ENCODE measurements at places on chromosomes 5 and 9.
A peak's percentile ranks its signal among the peaks of the same experiment; 100 is the strongest.

- no peak for DNase-seq
Measured at GRCh38 chr5:14097998-14098471, 45.1 kb upstream of the TRIO start.

GRCh38 chr9:85478847-85479246 lies 262.9 kb downstream of the AGTPBP1 start:
- DNase-seq = no peak

DNA sequence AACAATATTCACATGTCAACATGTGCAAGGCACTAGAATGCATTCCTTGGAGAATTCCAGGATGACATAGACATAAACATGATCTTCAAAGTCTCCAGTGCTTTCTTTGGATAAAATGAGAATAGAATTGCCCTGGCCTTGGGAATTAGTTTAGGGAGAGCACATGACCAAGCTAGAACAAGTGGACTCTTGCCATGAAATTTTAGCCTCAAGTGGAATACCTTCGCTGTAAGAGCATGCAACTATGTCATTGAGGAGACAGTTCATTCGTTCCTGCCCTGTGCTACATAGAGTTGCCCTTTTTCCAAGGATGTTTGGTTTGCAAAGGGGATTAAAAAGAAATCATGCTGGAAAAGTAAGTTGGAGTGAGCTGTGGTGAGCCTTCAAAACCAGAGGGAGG lies 42.7 kb downstream of the ZFAND5 start:
- DNase-seq = no peak

DNA sequence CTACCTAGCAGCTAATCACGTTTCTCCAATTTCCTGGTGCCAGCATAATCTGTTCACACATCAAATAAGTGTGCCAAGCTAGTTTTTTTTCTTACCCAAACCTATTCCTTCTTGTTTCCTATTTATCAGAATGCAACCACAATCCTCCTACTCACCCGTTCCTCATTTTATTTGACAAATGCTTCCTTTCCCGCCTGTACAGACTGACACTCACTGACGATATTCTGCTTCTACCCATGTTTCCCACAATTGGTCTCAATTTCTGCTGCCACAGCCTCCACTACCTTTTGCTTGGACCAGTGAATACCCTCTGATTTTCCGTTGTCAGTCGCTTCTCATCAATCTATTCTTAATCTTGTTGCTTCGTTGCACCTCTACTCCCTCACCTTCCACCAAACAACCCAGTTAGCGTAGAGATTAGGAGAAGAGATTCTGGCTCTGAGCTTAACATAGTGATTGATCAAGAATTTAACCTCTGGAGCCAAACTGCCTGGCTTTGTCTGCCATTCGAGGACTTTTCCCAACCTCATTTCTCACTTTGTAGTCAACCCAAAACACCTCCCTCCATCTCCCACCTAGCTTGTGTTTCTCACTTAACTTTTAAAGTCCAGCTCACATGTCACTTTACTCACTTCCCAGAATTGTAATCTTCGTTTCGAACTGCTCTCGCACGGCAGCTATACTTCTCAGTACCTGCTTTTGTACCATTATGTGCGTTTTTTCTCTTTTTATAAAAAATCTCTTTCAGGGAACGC lies 729 bp upstream of the TMEM38B start:
- no peak for DNase-seq

GRCh38 chr9:34403554-34404380 lies 27.1 kb upstream of the MYORG start:
- DNase-seq = peak; percentile 16

DNA sequence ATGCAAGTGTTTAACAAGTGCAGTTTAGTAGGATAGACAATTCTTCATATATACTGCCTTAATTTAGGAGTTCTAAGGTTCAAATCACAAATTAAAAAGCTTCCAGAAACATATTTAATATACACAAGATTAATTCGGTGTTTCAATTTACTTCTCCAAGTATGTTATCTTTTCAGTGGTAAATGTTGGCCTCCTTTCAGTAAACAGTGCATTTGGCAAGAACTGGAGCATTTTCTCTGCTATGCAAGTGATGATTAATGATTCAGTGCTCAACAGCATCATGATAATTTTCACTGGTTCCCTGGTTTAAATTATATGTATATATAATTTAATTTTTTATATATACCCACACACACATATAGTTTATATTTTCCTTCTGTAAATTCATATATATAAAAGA lies 541.7 kb downstream of the EFNA5 start:
- no peak for DNase-seq

- DNase-seq = no peak
Measured at GRCh38 chr5:132496191-132496630, 5.6 kb upstream of the IRF1 start.

DNA sequence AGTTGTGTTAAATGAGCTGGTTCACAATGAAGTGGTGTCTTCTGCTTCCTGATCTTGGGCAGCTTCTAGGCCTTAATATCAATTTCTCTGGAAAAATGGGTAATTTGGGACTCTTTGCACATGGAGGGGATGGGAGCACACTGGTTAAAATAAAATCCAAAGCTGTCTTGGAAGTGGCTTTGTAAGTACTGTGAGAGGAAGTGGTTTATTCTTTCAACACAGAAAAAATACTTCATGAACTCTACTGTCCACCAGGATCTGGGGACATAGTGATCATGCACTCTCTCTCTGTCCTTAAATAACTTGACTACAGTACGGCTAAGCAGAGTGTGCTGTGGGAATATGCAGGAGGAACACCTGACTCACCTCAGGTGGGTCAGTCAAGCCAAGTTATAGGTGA lies 2.4 kb downstream of the PCYOX1L start:
- no peak for DNase-seq

DNA sequence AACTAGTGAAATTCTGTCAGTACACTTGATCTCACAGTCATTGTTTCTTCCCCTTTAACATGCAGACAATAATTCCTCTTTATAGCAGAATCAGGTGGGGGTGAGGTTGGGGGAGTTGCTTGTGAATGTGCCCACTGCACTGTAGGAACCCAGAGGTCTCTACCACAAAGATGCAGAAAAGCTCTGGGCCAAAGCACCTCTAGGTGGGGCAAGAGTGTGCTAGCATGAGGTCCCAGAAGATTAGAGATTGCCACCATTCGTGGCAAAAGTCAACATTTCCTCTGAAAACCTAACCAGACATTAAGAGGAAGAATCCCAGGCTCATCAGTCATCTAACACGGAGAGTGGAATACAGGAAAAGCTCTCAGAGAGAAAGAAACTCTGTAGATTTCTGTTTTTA lies 74.5 kb downstream of the PTCD2 start:
- DNase-seq = no peak

- no peak for DNase-seq
Measured at GRCh38 chr5:170330568-170331054, 33.0 kb upstream of the LCP2 start.

DNA sequence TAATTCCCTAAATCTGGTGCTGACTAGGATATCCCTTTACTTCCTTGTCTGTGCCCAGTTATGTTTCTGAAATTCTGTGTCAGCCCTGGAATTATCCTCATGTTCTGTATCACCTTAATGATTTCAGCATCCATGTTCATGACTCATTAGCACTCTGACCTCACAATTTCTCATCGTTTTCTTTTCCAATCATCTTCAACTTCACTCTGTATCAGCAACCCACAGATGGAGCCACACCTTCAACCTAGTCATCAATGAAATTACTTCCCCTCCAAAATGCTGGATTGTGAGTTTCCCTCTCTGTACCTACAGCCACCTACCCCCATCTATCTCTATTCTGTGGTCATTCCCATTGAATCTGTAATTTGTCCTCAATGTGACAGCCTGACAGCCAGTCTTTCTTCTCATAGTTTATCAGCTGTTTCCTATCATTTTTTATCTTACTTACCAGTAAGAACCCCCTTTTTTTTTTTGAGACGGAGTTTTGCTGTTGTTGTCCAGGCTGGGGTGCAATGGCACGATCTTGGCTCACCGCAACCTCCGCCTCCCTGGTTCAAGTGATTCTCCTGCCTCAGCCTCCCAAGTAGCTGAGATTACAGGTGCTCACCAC lies 3.1 kb upstream of the IL6ST start:
- DNase-seq = no peak

GRCh38 chr9:70940605-70941004 lies 180.8 kb downstream of the TRPM3 start:
- DNase-seq = no peak

GRCh38 chr9:110605565-110605964 lies 26.0 kb upstream of the SVEP1 start:
- no peak for DNase-seq

DNA sequence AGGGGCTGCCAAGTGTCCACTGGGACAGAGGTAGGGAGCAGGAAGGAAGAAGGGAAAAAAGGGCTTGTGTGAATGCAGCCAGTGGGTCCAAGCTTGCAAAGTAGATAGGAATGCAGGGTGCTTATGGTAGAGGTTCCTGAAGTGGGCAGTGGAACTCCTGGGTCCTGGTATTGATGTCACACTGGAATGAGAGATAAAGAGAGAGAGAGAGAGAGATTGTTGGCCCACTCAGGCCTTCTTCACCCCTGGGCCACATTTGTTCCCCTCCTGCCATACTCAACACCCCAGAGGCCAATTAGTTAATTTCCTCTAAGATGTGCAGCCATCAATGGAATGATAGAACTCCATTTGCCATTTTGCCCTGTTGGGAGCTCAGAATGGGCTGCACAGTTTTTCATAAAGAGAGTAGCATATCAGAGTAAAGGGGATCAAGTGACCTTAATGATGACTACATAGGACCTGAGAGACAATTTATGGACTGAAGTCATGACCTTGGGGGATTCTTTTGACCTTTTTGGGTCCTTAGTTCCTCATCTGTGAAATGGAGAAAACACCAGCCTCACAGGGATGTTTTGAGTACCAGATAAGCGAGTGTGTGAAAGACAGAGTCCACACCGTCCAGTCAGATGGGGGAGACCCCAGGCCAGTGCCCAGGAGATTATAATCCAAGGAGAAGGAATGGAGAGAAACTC lies 52.9 kb downstream of the PPARGC1B start:
- DNase-seq = no peak

DNA sequence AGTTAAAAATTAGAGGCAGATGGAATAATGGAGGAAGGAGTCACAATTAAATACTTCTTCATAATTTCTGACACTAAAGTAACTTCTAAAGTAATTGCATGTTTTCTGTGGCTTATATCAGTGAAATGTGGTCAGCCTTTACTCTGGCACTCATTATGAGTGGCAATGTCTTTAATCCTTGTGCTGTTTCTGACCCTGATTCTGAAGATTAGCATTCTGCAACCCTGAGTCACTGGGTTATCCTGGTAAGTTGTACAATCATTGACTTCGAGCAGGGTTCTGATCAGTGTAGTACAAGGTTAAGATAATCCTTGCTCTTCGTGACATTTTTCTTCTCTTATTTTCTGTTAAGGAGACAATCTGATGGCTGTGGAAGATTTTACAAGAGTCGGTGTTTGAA lies 379.4 kb upstream of the RORB start:
- no peak for DNase-seq

DNA sequence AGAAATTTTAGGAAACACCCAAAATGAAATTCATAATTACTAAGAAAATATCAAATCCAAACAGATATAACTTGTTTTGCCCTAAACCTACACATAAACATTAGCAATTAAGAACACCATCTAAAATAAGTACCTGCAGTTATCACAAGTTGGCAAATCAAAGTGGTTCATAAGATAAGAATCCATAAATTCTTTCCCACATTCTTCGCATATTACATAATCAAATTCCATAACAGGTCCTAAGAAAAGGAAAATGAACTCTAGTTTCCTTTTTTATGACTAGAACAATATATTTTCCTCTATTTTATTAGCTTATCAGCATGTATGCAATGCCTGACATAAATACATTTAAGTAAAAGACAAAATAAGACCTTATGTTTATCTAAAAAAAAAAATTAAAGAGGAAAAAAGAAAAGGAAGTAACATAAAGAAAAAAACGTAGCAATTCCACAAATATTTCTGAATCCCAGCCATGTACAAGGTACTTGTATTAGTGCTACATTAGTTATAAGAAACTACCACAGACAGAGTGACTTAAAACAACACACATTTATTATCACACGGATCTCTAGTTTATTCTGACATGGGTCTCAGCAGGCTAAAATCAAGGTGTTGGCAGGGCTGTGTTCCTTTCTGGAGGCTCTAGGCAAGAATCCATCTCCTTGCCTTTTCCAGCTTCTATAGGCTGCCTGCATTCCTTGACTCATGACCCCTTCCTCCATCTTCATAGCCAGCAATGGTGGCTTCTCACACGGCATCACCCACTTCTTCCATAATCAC lies 7.5 kb downstream of the XPA start:
- DNase-seq = no peak

DNA sequence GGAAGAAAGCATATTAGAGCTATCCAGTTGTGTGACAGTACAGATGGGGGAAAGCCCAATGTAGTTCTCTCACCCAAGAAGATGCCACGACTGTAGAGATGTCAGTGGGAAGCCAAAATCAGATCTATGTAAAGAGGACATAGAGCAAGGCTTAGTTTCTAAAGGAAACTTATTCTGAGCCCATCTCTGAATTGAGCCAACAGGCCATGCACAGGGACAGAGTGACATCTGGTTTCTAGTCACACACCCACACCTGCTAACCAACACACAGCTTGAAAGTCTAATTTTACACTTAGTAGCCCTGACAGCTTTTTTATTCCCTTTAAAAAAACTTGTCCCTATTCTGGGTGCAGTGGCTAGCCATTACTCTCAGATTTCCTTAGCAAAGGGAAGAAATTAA lies 22.3 kb downstream of the PRELID2 start:
- no peak for DNase-seq

DNA sequence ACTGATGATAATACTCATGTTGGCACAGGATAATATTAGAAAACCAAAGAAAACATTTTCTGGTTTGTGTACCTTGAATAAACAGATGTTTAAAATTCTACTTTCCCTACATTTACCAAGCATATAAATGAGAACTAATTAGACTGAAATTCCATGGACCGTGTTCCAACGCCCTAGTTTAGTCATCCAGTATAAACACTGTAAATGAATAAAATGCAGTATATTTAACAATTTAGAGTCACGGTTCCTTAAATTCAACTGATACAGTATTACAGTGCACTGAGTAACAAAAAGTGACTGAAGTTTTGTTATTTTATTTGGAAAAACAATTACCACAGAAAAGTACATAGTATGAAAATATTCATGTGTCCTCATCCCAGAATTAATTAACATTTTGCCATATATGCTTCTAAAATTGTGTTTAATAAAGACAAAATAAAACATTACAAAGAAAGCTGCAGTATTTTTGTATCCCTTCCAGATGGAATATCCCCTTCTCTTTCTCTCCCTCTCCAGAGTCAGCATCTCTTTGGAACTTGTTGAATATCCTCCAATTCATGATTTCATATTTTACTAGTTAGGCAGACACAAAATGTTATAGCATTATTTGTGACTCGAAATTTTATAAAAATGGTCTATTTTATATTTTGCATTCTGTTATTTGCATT lies 112.5 kb downstream of the HMHB1 start:
- no peak for DNase-seq

DNA sequence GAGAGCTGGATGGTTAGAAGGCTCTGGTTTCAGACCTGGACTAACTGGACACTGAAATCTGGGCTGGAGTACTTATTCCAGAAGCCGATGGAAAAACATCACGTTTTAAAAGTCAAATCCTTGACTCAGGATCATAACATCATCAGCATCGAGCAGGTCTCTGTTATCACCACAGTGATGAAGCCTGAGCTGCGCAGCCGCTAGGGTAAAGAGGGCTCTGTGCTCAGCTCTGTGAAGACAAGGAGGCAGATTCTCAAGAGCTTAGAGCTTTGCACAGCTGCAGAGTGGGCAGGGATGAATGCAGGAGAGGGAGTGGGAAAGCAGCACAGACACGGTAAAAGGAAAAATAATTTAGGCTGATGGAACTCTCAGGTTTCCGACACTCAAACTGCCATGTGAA lies 208.8 kb upstream of the TAS2R1 start:
- DNase-seq = no peak

GRCh38 chr9:134466869-134467616 lies 140.8 kb downstream of the RXRA start:
- no peak for DNase-seq

- no peak for DNase-seq
Measured at GRCh38 chr9:89175828-89176261, 2.8 kb downstream of the SHC3 start.
